ENCODE measurements at places on chromosomes 5 and 9.

GRCh38 chr5:178630951-178631350, 4.1 kb upstream of the CLK4 start:
- DNase-seq, result no peak

DNA sequence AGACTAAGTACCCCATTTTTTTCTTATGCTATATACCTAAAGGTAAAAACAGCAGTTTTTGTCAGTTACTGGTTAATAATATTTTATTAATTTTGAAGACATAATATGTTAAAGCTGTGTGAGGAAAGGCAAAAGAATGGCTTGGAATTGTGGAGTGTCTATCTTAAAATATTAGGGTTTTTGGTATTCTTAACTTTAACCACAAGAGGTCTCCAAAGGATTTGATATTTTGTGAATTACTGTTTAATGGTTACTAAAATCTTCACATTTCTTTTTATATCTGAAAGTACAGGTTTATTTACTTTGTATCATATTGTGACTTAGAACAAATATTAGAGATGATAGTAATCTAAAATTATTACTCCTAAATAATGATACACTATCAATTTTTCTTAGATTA, 32.0 kb upstream of the DHFR start:
- no peak for DNase-seq

GRCh38 chr5:143447983-143448382, 44.5 kb upstream of the NR3C1 start:
- no peak for DNase-seq

DNA sequence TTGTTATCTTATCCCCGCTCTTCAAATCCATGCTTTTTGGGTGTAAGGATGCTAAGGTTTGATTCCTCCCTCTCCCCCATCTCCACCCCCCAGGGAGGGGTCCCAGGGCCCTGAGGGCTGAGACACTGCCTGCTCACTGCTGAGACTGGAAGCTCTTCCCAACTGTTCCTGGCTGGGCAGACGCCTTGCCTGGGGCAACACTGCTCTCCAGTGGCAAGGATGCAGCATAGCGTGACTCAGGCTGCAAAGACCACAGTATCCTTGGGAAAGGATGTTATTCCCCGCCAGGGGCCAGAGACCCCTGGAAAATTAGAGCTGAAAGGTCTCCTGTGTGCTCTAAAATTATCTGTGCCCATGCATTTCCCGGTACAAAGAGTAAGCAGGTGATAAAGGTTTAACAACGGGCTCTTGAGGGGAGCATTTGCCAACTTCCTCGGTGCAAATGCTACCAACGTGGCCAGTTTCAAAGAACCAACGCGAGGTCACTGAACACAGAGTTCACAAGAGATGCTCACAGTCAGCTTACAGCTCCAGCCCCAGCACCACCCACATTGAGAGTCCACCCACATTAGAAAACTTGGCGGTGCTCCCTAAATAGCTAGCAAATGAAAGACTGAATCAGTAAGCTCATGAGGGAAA, 271.9 kb downstream of the NSG2 start:
- no peak for DNase-seq

- DNase-seq, result no peak
Measured at GRCh38 chr5:25540628-25541027, 895.9 kb upstream of the CDH10 start.

DNA sequence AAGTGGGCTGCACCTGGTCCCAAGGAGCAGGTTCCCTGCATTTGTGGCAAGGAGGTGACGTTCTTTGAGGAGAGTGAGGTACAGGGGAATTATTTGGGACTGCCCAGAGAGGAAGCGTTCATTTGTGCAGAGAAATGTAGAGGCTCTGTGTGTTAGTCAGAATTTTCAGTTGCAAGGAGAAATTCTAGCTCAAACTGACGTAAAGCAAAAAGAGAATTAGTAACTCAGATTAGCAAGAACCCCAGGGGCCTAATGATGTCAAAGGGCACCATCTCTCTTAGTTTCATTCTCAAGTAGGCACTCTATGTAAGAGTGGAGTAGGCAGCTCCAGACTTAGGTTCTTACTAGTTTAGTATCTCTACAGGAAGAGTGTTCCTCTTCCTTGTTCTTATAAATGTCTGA, 2.4 kb upstream of the TXN start:
- no peak for DNase-seq

- no peak for DNase-seq
Measured at GRCh38 chr9:113536483-113537228, 73.1 kb downstream of the RGS3 start.

DNA sequence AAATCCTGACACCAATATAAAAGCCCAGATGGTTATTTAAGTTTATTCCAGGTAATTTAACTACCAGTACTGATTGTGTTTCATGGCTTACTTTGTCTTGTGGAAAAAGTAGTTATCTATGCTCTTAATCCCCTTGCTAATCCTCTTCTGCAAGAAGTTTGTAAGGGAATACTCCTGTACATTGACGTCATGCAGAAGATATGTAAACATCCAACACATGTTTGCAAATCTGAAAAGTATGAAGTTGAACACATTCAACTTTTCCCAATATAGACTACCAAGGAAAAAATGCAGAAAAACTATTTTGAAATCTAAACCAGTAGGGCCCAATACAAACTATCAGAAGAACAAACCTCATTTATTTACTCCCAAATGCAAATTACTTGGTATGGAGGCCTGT, 56.3 kb upstream of the ELL2 start:
- DNase-seq, result no peak

DNA sequence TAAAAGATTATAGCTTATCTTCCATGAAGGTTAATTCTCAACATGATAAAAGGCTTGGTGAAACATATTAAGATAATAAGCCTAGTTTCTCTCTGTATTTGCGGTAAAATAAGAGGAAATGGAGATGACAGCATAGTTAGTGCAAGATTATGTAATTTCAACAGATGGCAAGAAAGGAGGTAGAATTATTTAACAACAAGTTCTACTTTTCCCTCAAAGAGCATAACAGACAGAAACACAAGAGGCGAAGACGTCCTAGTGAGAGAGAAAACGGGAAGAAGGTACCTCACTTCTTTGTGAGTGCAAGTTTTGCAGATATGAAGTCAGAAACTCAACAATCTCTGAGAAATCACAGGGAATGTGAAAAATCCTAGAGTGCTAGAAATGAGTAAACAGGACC, 144.8 kb upstream of the ADCY2 start:
- DNase-seq, result no peak

DNA sequence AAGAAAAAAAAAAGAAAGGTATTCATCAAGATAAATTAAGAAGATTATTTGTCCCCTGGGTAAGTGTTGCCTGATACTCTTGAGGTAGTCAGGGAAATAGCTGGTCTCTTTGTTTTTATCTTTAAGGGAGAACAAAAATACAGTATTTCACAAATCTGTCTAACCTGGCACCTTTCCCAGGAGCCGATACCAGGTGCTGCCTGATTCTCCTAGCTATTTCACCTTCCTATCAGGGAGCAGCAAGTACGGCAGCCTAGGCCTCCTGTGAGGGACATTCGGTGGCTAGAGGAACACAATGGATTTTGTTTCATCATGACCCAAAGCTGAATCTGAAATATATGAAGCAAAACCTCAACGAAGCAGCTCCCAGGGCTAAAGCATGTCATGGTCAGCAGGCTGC, 86.0 kb downstream of the TARS1 start:
- no peak for DNase-seq

DNA sequence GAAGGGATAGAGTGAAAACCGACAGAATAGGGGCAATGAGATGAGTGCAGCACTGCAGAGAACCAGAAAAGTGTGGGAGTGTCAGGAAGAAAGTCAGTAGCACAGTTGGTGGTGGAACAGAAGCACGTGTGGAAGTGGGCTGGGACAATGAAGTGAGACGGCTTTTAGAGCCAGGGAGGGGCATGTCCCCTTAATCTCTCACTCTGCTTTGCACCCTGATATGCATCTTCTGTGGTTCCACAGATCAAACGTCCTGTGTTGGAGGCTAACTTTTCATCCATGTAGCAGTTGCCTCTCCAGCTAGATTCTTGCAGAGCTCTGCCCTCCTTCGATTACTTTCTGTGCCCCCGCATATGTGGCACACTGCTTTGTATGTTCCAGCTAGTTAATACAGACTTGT, 163.6 kb downstream of the DOCK8 start:
- DNase-seq, result no peak

GRCh38 chr9:124855944-124856765, 2.9 kb downstream of the WDR38 start:
- peak; percentile 41 for DNase-seq

GRCh38 chr9:33291901-33292300, 1.6 kb downstream of the NFX1 start:
- DNase-seq, result no peak

GRCh38 chr9:133579601-133580418, 29.4 kb downstream of the FAM163B start:
- no peak for DNase-seq

DNA sequence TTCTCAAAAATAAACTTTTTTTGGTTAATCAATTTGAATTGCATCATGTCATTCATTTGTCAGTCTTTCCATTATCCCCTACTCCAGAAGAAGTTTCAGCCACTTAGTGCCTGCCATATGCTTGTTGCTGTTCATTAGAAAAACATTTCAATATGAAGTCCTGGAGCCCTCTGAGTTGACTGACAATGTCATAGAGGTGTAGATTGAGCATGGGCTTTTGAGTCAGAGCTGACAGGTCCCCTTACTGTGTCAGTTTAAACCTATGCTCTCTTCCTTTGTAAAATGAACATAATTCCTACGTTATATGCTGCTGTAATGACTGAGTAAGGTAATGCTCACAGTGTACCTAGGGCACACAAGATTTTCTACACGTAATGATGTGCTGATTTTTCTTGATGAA, 114.0 kb downstream of the CTNND2 start:
- no peak for DNase-seq

GRCh38 chr5:59036274-59036961, 453.5 kb downstream of the RAB3C start:
- DNase-seq, result peak; percentile 48

DNA sequence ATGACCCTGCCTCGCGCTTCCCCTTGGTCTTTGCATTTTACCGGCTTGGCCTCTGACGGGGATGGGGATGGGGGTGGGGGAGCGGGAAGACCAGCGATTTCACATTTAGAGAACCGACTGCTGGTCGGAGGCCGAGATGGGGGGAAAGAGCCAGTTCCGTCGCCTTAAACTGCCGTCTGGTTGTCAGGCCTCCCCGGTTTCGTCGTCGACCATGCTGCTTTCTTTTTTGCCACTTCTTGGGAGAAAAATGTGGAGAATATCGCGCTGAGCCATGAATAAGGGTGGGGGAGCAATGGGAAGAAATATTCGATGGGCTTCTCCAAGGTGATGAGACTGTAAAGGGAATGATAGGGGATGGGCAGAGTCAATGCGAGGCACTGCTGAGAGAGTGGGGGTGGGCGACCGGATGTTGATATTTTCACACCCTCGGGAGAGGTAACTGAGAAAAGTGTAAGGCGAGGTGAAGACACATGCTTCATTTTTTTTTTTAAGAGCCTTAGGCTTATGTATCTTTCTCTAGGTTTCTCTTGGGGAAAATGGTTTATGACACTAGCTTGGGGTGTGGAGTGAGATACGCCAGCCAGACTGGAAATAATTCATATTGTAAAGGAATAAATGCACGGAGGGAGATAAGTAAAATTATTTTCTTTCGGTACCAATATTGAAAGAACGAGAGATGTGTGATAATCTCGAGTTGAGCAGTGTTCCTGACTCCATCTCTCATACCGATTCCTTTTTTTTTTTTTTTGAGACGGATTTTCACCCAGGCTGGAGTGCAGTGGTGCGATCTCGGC, 1.1 kb downstream of the KIF2A start:
- peak; percentile 67 for DNase-seq

DNA sequence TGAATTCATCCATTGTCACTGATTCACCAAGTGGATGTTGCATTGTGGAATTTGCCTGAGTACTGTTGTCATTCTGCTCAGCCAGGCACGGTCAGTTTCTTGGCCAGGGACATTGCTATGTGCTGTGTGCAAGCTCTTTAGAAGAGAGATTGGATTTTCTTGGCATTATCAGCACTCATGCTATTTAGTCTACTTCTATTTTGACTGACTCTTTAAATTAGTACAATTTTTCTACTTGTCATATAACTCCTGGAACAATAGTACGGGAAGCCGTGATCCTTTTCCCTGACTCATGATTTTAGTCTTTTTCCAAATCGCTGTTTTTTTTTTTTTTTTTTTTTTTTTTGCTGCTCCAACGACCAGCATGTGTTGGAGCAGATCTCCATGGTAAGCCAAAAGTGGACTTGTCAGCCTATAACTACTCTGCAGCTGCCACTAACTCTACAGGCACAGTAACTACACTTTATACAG, 129.7 kb downstream of the CDC42SE2 start:
- no peak for DNase-seq

GRCh38 chr9:134395737-134396257, 69.5 kb downstream of the RXRA start:
- no peak for DNase-seq

DNA sequence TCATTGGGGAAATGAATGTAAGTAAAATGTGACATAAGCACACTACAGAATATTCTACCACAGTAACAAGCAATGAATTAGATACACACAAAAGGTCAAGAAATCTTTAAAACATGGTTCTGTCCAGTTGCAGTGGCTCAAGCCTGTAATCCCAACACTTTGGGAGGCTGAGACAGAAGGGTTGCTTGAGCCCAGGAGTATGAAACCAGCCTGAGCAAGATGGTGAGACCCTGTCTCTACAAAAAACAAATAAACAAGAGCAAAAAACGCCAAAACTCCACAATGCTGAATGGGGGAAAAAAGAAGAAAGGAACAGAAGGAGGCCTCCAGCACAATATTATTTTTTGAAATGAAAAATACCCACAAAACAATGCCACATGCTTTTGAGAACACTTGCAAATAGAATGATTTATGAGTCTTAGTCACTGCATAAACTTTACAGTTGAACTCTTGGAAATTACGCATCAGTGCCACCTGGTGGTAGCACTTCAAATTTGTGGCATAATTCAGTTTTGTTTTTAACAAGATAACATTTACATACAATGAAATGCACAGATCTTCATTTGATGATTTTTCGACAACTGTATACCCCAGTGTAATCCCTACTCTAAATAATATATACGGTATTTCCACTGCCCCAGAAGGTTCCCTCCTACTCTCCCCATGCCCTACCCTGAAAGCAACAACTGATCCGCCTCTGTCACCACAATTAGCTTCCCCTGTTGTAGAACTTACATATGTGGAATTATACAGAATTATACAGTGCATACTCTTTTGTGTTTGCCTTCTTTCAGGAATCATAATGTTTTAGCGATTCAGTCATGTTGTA, 14.4 kb upstream of the SPINK4 start:
- peak; percentile 69 for DNase-seq

- DNase-seq, result no peak
Measured at GRCh38 chr5:160036884-160037283, 27.9 kb downstream of the TTC1 start.

- no peak for DNase-seq
Measured at GRCh38 chr9:104988539-104988938, 60.6 kb upstream of the ABCA1 start.

- DNase-seq, result no peak
Measured at GRCh38 chr5:31100047-31100575, 93.4 kb upstream of the CDH6 start.

DNA sequence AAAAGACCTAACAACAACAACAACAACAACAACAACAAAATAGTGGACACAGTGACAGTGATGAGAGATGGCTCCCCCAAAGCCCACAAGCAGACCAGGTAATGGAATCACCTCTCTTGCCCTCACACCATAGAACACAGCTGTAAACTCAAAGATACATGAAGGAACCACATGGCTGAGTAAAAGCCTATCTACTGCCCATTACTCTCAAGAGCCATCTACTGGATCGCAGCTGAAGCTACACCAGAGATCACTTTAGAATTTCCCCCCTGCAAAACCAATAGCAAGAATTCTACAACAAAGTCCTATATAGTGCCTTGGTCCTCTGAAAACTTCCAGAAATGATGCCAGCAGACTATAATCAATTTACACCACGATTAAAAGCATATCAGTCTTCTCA, 1537.6 kb upstream of the CDH9 start:
- DNase-seq, result no peak

GRCh38 chr9:123337971-123338370, 18.0 kb upstream of the CRB2 start:
- no peak for DNase-seq
